ENCODE measurements at places on chromosomes 5 and 9.
A peak's percentile ranks its signal among the peaks of the same experiment; 100 is the strongest.

- no peak for DNase-seq
Observed at GRCh38 chr5:150757087-150757649, 1.6 kb downstream of the DCTN4 start.

- peak; percentile 68 for DNase-seq
Observed at GRCh38 chr5:135705141-135705631, 126.4 kb upstream of the CXCL14 start.

- peak; percentile 98 for DNase-seq
Observed at GRCh38 chr5:172770675-172771438, at the start of gene DUSP1. Gene DUSP1, minus strand, starts transcription at chr5:172771195. Its CDS starts 243 bp downstream, at chr5:172770952.

- DNase-seq: peak; percentile 84
Observed at GRCh38 chr5:78399116-78399515, 38.7 kb downstream of the SCAMP1 start.

DNA sequence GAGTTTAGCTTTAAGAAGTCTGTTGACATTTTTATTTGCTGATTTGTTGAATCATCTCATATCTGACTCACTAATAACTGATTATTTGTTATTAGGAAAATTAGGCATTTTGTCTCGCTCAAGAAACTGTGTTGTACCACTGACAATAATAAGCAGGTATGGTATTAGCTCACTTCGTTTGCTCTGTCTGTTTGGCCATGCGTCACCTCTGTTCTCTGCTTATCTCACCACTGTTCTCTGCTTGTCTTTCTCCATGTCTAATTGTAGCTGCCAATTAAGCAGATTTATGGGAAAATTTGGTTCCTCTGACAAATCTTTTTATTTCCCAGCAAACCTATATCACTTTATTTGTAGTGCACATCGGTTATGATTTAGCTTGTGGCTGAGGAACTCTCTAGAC is 138.9 kb downstream of the WDR41 start:
- DNase-seq: no peak

DNA sequence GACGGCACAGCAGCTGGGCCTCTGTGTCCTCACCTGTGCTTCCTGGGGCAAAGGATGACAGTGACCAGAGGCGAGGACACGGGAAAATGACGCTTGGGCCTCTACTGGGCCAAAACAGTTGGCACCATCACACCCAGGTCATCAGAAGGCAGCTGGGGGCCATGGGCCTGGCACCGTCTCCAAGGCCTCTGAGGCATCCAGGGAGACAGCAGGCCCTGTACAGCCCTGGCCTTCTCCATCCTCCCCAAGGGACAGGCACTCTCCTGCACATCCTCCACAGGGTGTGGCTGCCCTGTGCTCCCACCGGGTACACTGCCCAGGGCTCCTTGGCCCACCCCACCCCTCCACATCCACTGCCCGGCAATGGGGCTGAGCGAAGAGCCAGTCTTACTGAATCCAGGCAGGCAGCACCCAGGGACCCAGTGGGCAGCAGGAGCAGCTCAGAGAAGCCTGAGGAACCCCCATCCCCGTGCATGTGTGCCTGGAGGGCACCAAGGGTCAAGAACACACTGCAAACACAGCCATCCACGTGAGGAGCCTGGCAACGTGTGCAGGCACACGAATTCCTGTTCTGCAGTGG is 4.0 kb downstream of the LPCAT1 start:
- DNase-seq: no peak

- DNase-seq: peak; percentile 88
Observed at GRCh38 chr5:172798422-172799215, 27.6 kb upstream of the DUSP1 start.

- DNase-seq: peak; percentile 97
Observed at GRCh38 chr5:138464008-138464387, 1.3 kb upstream of the EGR1 start.

GRCh38 chr9:107025260-107026035 is 162.5 kb downstream of the ZNF462 start:
- no peak for DNase-seq

DNA sequence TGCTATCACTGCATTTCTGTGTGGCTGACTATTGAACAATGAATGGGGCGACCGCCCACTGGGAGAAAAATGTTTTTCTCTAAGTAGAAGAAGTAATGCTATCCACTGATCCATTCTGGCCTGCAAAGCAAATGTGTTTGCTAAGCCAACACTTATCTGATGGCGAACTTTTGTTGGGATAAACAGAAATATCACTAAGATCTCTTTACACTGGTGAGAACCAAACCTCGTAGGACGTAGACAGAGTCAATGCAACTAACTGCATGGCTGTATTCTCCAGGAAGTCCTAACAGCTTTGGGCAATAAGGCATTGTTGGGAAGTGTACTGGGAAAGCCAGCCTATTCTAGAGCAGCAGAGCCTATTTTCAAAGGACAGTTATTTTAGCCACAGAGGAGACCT is 77.7 kb downstream of the ANKH start:
- no peak for DNase-seq

- DNase-seq: no peak
Observed at GRCh38 chr5:72472666-72473422, 34.4 kb downstream of the ZNF366 start.

- DNase-seq: no peak
Observed at GRCh38 chr5:66072031-66072430, 72.1 kb upstream of the SREK1 start.

- peak; percentile 63 for DNase-seq
Observed at GRCh38 chr9:133998915-133999595, 6.9 kb upstream of the VAV2 start.

DNA sequence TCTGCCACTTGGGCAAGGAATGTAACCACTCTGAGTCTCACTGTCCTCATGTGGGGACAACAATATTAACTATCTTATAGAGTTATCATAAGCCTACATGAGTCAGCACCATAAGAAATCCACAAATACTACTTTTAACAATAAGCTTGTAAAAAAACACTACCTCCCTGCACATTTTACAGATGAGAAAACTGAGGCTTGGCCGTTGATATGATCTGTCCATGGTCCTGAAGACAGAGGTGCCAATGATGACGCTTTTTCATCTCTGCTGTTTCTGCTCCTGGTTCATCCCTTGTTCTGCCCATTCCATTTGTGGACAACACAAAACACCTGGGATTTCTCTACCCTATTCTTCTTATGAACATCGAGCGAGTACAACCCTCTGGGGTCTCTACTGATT is 23.4 kb upstream of the STRBP start:
- no peak for DNase-seq

DNA sequence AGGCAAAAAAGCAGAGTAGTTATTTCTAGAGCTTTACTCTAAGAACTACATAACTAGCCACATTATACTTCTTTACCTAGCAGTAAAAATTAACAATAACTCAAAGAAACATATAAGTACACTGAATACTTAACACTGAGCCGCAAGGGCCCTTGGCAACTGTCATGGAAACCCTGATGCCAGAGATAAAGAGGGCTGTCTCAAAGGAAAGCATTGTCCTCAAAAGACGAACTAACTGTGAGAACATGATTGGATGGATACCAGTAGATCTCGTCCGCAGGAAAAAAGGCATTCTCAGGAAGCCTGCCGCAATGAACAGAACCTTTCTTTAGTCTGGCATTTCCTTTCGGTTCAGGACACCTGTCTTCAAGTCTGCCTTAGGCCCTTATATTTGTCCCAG is 379.0 kb upstream of the SLC30A5 start:
- no peak for DNase-seq

- DNase-seq: no peak
Observed at GRCh38 chr5:74903165-74903787, 37.1 kb upstream of the FAM169A start.

DNA sequence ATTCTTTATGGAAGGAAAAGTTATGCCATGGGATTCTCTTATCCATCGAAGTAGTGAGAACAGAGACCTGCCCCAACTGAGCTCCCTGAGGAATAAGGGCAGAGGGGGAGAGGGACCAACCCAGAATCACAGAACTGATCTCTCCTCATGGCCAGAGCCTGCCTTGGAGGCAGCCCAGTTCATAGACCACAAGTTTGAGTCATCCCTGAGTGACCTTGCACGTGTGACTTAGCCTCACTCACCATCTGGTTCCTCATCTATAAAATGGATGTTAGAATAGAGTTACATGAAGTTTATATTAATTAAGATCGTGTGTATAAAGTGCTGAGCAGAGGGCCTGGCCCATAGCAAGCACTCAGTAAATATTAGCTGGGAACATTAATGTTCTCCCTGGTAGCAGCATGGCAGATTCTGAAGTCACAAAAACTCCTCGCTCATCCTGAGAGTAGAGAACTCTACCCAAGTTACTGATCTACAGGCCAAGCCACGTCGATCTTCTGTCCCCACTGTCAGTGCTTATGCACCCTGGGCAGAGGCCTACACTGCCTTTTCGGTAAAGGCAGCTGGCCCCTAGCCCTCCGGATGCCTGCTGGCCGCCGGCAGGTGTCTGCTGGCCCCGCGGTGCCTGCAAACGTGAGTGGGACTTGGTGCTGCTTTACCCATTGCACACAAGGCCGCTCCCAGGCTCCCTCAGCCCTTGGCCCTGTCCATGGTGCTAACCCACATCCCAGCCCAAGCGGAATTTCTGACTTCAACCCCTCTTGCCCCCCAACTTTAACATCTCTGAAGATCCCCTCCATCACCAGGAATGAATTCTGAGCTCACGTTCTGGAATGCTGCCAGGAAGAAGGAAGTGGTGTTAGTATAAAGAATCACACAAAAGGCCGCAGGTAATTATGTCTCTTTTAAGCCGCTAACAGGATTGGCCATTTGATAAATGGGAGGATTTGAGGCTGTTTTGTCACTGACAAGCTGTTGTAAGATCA is 61.1 kb upstream of the ARAP3 start:
- peak; percentile 17 for DNase-seq

- DNase-seq: no peak
Observed at GRCh38 chr5:180191716-180192115, 17.3 kb downstream of the RASGEF1C start.

GRCh38 chr5:72067682-72068470 is 39.4 kb upstream of the MAP1B start:
- DNase-seq: peak; percentile 96

- DNase-seq: no peak
Observed at GRCh38 chr5:118937393-118938061, 50.8 kb downstream of the DTWD2 start.
